ENCODE measurements at places on chromosomes 2 and 18.

DNA sequence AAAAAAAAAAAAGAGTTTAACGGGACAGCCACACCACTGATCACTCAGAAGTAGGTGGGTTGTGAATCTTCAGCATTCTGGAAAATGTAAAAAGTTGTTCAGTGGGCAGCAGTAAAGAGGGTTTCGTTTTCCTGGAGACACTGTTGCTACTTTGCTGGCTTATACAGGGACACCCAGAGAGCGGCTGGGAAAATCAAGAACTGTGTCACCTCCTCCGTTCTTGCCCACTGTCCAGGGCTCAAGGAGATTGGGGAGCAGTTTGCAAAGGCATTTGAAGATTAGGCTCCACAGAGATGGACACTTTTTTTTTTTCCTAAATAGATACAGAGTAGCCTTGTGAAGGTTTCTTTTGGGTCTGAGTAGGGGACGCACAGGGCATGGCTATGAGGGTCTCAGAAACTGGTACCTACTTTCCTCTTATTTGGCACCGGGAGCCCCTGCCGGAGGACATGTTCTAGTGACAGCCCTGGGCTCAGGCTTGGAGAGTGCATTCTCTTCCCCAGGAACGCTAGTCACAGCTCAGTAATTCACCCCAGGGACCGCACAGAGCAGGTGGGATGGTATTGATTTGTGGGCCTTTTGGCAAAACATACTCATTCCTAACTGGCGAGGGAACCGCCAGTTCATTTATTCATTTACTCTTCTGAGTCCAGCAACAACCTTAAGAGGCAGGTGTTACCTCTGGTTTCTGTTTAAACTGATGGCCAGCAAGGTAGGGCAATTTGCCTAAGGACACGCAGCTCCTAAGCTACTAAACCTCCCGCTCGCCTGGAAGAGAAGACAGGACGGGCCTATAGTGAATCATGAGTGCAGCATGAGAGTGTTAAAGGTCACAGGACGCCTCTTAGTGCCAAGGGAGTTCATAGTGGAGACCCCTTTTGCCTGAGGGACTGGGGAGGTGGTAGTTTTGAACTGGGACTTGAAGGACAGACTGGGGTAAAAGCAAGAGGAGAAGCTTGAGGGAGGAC lies 53.1 kb downstream of the HPCAL1 start:
- no peak for DNase-seq

DNA sequence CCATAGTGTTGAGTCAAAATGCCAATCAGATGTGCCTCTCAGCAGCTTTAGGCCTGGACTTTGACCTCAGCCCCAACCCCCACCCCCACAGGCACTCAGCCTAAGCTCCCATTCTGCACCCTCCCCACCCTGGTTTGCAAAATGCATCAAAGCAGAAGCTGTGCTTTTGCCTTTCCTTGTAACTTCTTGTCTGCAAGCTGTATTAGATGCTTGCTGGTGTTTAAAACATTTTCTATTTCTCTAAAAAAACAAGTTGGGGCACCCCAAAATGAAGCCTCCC lies 26.6 kb upstream of the STEAP3 start:
- no peak for DNase-seq

DNA sequence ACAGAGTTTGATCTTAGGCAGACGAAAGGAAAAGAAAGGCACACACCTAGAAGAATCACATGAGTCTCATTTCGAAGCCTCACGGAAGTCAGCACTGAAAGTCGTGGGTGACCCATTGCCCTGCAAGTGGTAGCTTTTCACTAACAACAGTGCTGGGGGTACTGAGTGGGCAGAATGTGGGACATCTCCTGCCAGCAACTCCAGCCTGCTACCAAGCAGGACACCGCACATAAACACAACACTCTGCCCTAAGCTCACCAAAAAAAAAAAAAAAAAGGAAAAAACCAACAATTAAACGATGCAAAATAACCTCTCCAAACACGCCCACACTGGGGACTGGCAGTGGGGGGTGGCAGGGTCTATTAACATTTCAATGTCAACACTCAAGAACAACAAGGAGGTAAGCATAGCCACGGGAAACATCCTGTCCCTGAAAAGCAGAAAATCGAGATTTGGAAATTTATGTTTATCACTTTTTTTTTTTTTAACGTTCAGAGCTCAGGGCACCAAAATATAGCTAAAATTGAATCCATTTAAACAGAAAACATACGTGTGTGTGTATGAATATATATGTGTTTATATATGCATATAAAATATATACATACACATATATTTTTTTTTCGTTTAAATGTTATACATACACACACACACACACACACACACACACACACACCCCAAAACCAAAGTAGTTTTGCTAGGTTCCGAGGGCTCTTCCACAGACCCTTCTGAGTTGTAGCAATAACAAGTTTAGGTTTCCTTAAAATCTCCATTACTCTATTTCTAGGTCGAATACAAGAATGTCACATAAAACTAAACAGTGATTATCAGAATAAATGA lies 2.2 kb downstream of the INO80D start:
- DNase-seq, result no peak

GRCh38 chr2:97812931-97813330 lies 99.6 kb downstream of the ZAP70 start:
- DNase-seq, result no peak

DNA sequence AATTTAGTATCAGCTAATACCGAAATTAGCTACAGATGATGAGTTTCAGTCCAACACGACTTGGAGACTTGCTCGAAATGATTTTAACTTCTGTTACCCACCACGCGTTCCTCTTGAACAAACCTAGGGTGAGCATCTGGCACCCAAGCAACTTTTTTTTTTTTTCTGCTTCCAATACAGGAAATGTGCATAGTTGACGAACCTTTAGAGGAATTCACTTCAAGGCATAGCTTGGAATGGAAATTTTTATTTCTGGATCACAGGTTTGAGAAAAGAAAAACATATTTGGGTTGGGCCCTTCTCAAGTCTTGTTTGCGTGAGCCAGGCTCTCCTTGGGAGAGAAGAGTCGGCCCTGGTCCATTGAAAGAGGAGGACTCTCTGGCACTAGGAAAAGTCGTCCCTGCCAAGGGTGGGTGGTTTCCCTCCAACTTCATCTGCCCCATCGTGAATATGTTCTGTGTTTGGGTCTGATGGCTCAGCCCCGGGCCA lies 37.4 kb upstream of the RPL31 start:
- peak; percentile 56 for DNase-seq

GRCh38 chr2:6893876-6894482 lies 16.4 kb downstream of the RSAD2 start:
- DNase-seq, result no peak

DNA sequence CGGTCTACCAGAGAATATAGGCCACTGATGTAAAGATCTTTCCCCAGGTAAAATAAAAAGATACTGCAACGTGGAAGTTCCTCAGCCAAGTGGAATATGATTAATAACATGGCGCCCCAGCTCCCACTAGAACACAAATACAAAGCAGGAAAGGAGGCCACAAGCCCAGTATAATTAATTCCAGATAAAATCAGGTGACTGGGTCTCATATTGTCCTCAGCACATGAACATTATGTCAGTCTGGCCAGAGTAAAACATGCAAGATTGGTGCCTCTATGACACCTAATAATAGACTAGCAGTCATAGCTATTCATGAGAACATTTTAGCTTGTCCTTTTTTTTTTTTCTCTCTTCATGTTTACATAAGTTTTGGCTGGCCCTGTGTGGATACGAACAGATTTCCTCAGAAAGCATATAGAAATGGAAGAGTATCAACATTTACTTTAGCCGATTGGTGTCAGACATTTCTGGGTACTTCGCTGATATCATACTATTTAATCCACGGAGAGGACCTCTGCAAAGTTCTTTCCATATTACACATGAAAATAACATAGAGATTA lies 523.8 kb upstream of the SETBP1 start:
- no peak for DNase-seq

DNA sequence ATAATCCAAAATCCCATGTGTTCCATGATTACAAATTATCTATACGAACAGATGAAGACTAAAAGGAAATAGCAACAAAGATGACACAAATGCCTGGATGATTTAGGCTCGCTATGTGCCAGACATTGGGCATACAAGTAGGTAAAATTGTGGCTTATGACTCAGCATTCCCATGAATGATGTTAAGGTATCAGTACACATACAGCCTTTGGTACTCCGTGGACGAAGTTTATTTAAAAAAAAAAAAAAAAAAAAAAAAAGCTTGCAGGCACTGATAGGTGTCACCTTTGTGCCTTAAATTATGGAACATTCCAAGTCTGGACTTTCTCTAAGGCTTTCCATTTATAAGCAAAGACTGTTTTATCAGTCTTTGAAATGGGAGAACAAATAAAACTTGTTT lies 2.7 kb downstream of the CHAC2 start:
- DNase-seq, result no peak

DNA sequence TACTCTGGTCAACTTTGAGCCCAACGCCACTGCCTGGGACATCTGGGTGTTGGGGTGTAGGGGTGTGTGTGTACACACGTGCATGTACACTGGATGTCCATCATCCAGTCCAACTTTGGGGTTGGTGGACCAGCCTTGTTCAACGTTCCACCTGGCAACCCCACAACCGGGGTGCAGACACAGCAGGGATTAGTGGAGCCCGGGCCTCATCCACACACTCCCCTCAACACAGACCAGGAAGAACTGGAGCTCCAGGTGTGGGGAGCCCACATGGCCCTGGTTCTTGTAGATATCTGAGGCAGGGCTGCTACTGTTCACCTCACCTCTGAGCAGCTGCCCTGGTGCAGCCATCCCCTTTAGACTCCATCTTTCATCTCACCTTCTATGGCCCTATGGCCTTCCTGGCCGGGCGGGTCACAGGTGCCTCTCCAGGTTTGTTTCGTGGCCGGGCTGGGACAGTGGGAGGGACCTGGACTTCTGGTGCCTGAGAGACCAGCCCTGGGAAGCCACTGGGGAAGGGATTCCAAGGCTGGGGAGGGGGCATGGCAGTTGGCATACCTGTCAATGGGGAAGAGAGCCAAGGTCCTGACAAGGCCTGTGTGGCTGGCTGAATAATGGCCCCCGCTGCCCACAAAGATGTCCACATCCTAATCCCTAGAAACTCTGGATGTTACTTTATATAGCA lies 7.5 kb downstream of the NEU2 start:
- DNase-seq, result no peak

DNA sequence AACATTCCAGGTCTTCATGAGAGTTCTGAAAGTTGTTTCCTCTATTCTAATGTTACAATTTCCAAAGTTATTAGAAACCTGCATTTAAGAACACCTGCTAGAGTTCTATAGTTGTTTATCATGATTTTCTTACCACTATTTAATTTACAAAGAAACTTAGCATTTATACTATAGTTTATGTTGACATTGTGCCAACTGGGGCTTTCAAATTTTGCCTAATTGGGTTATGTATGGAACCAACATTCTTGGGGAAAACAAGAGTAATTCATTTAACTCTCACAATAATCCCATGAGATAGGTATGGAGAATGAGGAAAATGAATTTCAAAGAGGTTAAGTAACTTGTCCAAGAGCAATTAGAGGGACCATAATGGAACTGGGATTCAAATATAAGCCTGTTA lies 28.8 kb upstream of the ADCYAP1 start:
- DNase-seq, result no peak

DNA sequence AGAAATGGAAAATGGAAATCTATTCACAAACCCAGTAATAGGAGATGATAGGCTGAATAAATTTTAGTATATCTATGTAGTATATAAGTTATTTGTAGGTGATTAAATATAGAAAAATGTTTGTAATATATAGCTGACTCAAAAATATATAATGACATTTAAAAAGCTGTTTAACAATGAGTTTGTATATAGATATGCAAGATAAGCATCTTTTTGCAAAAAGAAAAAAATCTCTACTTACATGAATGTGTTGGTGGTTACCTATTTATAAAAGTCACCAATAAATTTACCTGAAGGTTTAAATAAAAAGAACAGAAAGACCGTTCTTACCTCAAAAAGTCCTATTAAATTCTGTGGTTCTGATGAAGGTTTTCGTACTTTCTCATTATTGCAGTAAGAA lies 71.3 kb downstream of the LRPPRC start:
- DNase-seq, result no peak
